ENCODE measurements at places on chromosomes 6 and 20.

DNA sequence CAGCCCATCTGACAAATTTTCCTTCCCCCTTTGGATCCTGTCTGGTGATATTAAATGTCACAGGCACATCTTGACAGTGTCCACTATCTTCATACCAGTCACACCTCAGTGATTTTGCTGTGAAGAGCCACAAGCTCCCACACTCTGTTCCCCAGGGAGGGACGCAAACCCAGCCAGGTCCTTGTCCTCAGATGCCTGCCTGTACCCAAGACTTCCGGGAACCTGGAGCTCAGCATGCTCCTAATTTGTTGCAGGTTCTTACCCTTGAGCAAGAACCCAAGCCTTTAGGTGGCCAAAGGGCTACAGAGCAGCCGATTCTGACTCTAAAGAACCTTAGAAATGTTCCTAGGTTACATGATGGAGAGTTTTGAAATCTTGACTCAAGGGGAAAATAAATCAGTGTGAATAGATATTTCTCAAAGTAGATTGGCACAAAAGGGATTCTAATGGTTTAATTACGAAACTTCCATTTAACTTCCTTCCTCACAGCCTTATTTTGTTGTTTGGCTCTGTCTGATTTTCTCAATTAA is 66.2 kb upstream of the MTHFD1L start:
- no peak for DNase-seq

DNA sequence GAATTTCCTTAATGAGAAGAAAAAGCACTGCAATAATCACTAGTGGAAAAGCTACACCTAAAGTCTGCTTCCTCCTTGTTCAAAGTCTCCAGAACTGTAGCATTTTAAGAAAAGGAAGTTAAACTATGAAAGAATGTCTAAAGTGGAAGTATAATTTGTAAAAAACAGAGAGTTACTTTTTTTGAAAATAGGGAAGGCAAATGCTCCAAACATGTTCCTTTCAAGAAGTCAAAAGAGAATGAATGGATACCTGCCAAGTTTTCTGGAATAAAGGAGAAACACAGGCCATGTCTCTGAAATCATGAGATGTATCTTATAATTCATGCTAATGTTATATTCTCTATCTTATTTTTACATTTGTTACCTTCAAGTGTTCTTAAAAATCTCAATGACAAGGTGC is 60.7 kb upstream of the ADGRG6 start:
- DNase-seq: no peak

GRCh38 chr6:14730654-14731053 is 515.2 kb upstream of the JARID2 start:
- DNase-seq: no peak

- DNase-seq: no peak
Observed at GRCh38 chr6:17945111-17945510, 42.3 kb downstream of the KIF13A start.

GRCh38 chr6:11275598-11275997 is 43.1 kb upstream of the NEDD9 start:
- DNase-seq: no peak

DNA sequence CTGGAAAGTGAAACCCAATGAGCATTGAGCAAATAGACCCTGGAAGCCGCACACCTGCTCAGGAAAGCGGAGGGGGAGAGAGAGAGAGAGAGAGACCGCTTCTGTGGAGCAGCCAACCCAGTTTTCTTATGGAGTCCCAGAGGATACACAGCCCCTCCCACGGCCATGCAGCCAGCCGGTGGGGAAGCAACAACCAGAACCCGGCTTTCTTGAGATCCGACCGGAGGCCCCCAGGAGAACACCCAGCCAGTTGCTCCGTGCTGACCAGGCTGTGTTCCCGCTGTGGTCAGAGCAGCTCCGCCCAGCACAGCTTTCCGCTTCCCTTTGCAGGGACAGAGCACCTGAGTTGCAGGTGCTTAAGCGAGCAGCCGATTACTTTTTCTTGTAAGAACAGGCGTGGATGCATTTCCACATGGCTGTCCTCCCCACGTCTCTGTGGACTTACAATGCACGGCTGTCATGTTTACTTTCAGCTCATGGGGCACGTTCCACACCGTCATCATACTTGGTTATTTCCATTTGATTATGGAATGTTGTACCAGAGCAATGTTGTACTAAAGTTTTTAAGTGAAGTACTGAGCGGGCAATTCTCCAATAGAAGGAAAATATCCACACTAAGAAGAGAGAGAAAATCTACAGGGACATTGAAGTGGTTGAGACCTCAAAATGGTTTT is 381.9 kb downstream of the THBS2 start:
- DNase-seq: no peak

DNA sequence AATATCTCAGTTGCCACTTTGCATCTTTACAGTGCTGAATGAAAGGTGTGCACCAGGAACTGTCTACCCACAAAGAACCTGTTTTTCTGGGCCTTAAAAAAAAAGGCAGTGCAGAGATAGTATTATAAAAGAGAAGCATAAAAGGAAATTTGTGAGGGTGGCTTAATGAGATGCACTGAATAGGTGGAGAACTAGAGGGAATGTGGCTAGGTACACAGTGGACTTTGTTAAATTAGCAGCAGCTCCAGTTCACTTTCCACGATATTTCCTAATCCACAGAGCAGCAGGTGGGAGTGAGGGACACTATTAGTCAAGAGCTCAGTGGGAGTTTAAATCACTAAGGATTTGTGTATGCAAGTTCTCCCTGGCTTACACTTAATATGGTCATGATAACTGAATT is 38.8 kb downstream of the MAP7 start:
- no peak for DNase-seq

GRCh38 chr6:145506565-145506964 is 228.8 kb downstream of the EPM2A start:
- no peak for DNase-seq

DNA sequence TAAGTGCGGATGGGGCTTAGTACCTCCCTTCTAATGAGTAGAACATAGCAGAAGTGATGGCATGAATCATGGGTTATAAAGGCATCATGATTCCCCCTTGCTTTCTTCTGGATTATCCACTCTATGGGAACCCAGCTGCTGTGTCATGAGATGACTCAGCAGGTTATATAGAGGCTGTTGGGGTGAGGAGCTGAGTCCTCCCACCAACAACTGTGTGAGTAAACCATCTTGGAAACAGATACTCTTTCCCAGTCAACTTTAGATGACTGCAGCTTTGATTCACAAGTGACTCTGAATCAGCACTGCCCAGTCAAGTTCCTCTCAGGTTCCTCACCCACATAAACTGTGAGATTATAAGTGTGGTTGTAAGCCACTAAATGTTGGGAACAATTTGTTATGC is 46.3 kb downstream of the FAM83B start:
- no peak for DNase-seq

GRCh38 chr6:8904754-8905153 is 469.4 kb upstream of the SLC35B3 start:
- no peak for DNase-seq

- no peak for DNase-seq
Observed at GRCh38 chr6:11056871-11057270, 12.8 kb upstream of the ELOVL2 start.
